ENCODE measurements at places on chromosomes 11 and 22.

GRCh38 chr11:70142221-70142875, 60.7 kb upstream of the FADD start:
- DNase-seq, result no peak

GRCh38 chr11:57277845-57278720, 41.0 kb upstream of the APLNR start:
- DNase-seq, result peak; percentile 81

GRCh38 chr11:126307706-126308105, 3.8 kb downstream of the DCPS start:
- DNase-seq, result no peak

- DNase-seq, result no peak
Measured at GRCh38 chr22:30416403-30416802, 9.2 kb upstream of the MTFP1 start.

DNA sequence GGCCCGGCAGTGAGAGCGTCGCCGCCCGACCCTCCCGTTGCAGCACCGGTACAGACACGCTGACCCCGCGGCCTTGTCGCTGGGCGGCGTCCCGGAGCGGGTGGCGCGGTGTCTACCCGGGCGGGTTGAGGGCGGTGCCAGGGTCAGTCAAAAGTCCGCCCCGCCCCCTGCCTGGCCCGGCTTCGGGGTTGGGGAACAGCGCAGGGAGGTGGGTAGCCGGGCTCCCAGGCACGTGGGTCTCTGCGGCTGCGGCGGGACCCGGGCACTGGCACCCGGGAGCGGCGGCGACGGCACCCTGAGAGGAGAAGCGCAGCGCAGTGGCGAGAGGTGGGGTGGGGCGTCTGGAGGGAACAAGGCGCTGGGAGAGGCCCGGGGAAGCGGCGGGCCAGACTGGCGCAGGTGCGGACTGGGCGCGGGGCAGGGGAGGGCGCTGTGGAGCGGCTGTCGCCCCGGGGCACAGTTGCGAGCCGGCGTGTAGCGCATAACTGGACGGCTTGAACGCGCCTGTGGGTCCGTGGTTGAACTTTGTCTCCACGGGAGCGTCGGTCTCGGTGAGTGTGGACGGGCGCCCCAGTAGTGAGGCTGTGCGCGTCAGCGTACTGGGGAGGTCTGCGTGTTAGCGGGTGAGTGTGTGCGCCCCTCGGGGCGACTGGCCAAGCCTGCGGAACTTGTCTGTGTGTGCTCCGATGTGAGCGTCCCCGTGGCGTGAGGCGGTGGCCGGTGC, at the start of gene P2RY2:
P2RY2 (plus strand) TSS at position 176 of the 724 bp plus-strand sequence. CDS start 15,879 bp downstream, outside the sequence.
- DNase-seq, result peak; percentile 22

GRCh38 chr11:112179601-112180000, 4.3 kb downstream of the BCO2 start:
- no peak for DNase-seq
